ENCODE measurements at places on chromosomes 12 and 14. TPM values are rescaled to one million over a fixed set of nuclear protein-coding genes. Genes with fewer than 3 reads are reported as not detected.

DNA sequence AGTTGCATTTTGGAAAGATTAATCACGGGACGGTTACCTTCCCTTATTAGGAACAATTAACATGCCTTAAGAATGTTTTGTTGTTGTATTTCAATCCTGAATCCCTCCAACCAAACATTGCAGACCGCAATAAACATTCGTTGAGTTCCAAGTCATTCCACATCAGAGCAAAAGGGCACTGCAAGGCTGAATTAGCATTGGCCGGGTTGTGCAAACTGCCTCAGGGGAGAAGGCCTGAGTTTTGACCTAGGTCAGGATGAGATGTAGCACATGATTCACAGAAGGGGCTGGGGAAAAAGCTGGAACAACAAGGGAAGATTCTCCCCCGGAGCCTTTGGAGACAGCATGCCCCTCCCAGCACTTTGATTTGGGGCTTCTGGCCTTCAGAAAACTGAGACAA is 82.1 kb upstream of the BDKRB2 start:
- H3K27me3 ChIP-seq, result peaks cover 27% of the 10 kb centered on the region
- peaks cover 13% of the 10 kb centered on the region for H3K4me1 ChIP-seq
- DNase-seq, result peak; percentile 15
- no peaks in the 10 kb centered on the region for H3K36me3 ChIP-seq
- H3K27ac ChIP-seq, result no peak overlapping the region

DNA sequence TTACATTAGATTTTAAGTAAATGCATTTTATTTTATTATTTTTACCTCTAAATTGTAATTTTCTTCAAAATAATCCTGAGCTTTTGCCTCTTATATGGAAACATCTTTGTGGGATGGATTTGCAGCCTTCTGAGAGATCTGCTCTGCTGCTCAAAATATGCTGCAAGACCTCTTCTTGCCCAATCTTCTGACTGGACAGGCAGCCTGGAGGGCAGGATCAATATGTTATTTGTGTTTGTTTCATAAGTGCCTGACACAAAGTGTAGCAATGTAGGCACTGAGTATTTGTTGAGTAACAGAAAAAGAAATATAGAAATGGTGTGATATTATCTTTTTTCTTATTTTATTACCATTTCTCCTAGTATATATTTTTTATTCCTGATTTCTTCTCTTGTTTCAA is 1106.9 kb downstream of the TMTC2 start:
- H3K27me3 ChIP-seq, result no peaks in the 10 kb centered on the region
- no peak overlapping the region for H3K4me3 ChIP-seq
- no peak overlapping the region for H3K27ac ChIP-seq
- H3K4me1 ChIP-seq, result no peaks in the 10 kb centered on the region
- H3K36me3 ChIP-seq, result no peaks in the 10 kb centered on the region
- no peak for DNase-seq

DNA sequence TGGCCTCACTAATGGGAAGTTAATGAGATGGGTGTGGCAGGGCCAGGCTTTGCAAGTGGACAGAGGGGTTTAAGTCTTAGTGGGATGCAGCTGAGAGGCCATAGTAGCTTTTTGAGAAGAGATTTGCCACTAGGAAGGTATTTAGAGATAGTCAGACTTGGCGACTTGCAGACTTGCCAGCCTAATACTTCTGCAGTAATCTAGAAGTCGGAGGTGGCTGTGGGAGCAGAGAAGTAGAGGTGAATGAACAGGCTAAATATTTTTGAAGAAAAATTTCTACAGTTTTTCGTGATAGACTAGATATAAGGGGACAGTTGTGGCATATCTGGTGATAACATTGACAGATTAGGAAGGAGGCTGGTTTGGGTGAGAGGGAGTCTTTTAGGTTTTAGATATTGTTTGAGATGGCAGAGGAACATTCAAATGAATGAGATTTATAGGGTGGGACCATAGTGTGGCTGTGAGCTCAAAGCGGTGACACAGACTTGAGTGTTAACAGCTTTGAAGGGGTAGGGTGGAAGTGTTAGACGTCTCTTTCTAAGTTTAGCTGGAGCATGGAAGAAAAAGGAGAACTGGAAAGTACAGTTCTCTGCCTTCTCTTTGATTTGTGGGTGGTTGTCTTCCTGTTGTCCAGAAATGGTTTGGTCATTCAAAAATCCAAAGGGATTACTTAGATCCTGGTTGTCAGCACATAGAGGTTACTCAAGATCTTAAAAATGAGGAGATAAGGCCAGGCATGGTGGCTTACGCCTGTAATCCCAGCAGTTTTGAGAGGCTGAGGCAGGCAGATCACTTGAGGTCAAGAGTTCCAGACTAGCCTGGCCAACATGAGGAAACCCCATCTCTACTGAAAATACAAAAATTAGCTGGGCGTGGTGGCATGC is 44.9 kb downstream of the MAPKAPK5 start:
- H3K27me3 ChIP-seq, result no peaks in the 10 kb centered on the region
- H3K36me3 ChIP-seq, result peaks cover 47% of the 10 kb centered on the region

GRCh38 chr14:56798447-56799342 is 11.6 kb downstream of the OTX2 start:
- DNase-seq, result no peak
- H3K27ac ChIP-seq, result no peak overlapping the region
- no peaks in the 10 kb centered on the region for H3K4me1 ChIP-seq

The TBX5 gene
- not detected for total RNA-seq

GRCh38 chr12:78028426-78028825 is 197.7 kb downstream of the NAV3 start:
- H3K36me3 ChIP-seq, result no peaks in the 10 kb centered on the region
- DNase-seq, result no peak
- no peak overlapping the region for H3K4me3 ChIP-seq
- no peak overlapping the region for H3K27ac ChIP-seq
- H3K4me1 ChIP-seq, result no peaks in the 10 kb centered on the region

DNA sequence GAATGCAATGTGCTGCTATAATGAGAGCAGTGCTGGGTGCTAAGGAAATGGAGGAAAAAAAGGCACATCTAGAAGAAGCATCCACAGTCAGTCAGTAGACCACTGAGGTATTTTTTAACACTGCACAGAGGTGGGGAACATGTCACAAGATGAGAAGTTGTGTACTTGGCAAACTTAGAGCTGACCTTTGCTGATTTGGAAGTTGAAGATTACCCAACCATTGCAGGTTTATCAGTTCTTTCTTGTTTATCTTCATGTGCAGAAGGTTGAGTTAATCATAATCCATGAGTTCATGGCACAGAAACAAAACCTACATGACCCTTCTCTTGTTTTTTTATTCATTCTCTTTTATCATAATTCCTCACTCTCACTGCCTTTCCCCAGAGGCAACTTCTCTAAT is 3.2 kb upstream of the PAH start:
- H3K27ac ChIP-seq, result no peak overlapping the region
- DNase-seq, result no peak
- H3K36me3 ChIP-seq, result no peaks in the 10 kb centered on the region
- H3K27me3 ChIP-seq, result no peaks in the 10 kb centered on the region

The DENND5B gene
- 0.06 TPM for total RNA-seq

The CCDC85C gene
- total RNA-seq, result 7.1 TPM

The BDKRB1 gene
- not detected for total RNA-seq

DNA sequence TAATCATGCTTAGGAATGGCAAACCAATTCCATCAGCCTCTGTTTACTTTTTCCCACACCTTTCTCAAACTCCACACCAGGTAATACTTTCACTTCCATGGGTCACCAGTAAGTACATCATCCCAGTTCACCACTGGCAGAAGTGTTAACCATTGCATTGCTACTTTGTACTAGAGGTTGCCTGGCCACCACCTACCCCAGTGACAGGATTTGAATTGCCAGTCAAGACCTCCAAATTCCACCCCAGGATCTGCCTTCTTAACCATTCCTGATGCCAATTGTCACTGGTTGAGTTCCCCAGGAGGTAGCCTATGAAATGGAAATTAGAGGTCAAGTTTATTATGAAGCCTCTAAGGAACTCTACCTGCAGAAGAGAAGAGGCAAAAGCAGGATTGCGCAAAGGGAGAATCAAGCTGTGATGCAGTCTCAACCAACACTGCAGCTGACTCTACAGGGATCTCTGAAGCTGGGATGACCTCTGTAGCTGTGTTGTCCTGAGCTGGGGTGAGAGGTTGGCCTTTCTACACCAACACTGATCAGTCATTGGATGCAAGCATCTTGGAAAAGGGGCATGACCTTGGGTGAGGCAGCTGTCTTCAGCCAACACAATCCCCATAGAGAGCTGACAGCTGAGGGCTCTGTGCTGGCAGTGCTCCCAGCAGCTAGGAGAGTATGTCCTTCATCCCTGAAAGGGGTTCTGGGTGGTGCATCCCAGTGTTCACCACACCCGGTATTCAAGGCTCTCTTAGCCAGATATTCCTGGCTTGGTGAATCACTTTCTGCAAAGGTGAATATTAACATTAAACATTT is 37.0 kb upstream of the HMGA2 start:
- H3K27ac ChIP-seq, result no peak overlapping the region
- H3K4me1 ChIP-seq, result no peaks in the 10 kb centered on the region
- no peaks in the 10 kb centered on the region for H3K36me3 ChIP-seq
- DNase-seq, result no peak

DNA sequence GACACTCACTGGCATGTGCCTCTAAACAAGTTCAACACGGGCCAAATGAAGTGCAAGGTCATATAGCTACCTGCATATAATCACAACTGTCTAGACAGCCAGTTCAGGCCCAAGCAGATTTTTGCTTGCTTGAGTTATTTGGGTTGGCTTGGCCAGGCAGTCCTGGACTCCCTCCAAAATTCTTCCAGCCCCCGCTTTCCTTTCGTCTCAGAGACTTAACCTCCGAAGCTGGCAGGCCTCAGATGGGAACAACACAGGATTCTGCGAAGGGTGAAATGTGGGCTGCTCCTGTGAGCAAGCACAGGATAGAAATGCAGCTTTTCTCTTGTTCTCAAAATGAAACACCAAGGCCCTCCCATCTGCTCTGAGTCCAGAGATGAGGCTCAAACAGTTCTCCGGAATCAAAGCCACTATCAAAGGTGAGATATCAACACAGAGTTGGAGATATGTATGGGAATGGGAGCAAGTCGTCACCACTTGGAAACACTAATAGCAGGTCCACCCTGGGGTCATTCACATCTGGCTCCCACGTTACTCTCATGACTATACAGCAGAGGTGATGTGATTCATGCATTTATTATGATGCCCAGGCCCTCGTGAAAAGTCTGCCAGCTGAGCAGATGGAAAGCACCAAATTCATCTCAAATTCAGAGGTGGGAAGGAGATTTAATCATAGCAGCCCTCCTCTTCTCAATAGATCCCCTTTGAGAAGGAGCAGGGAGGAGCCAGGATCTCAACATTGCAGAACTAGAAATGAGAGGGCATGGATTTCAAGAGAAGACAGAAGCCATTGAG is 389.8 kb downstream of the NUAK1 start:
- no peak for DNase-seq
- peaks cover 3% of the 10 kb centered on the region for H3K27me3 ChIP-seq
- H3K4me1 ChIP-seq, result no peaks in the 10 kb centered on the region

- H3K27ac ChIP-seq, result no peak overlapping the region
- H3K4me3 ChIP-seq, result no peak overlapping the region
- H3K27me3 ChIP-seq, result peaks cover 51% of the 10 kb centered on the region
- H3K4me1 ChIP-seq, result peaks cover 16% of the 10 kb centered on the region
- H3K36me3 ChIP-seq, result no peaks in the 10 kb centered on the region
Measured at GRCh38 chr12:117105902-117106301, 6.7 kb upstream of the TESC start.

DNA sequence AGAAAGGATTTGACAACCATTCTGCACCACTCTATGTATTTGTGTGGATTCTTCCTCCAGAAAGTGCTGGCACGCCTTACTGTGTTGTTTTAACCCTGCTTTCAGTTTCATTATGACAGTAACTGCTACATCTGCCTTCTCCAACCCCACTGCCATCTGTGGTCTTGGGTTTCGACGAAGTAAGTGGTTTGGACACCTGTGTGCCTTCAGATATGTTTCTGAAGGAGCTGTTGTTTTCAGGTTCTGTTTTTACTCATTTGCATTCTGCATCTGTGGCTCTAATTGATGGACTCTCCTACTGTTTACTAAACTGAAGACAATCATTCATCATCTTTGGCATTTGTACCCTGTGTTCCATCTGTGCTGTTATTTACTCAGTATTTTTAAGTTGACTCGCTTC is 4.1 kb downstream of the TSHR start:
- peaks cover 23% of the 10 kb centered on the region for H3K27me3 ChIP-seq
- peak overlapping the region; percentile 87 for H3K27ac ChIP-seq
- peak; percentile 94 for DNase-seq
- H3K4me1 ChIP-seq, result peaks cover 50% of the 10 kb centered on the region
- peak overlapping the region; percentile 38 for H3K4me3 ChIP-seq

The MCRS1 gene
- total RNA-seq, result 70.1 TPM

The PTGDR gene
- total RNA-seq, result 1.7 TPM

GRCh38 chr14:76836029-76836630 is 9.9 kb downstream of the LRRC74A start:
- no peak overlapping the region for H3K4me3 ChIP-seq
- peaks cover 50% of the 10 kb centered on the region for H3K27me3 ChIP-seq
- H3K36me3 ChIP-seq, result no peaks in the 10 kb centered on the region
- no peaks in the 10 kb centered on the region for H3K4me1 ChIP-seq
- no peak overlapping the region for H3K27ac ChIP-seq

DNA sequence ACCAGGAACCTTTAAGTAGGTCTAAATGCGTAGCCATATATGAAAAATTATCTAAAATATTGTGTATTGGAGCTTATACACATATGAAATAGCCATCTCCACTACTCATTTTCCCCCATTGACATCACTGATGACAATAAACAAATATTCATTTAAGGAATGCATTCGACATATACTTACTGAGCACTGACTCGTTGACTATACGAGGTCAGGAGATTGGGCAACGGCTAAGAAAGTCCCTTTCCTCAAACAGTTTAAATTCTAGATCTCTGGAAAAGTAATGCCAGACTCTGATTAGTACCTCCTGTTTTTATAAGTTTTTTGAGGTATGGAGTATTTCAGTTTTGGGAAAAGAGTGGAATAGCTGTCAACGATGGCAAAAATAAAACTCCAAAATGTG is 139.4 kb upstream of the DIO2 start:
- no peaks in the 10 kb centered on the region for H3K4me1 ChIP-seq
- H3K27ac ChIP-seq, result no peak overlapping the region
- no peaks in the 10 kb centered on the region for H3K36me3 ChIP-seq
- no peak for DNase-seq
- H3K27me3 ChIP-seq, result no peaks in the 10 kb centered on the region
- no peak overlapping the region for H3K4me3 ChIP-seq

Measured in activated CD8-positive, alpha-beta memory T cell treated with anti-CD3 and anti-CD28 coated beads, Interleukin-2, amount 10 ng/mL, durations not matched to agents 7 days and 5 days (primary cell).